Putamen (tissue), 1 donor: ENCODE measurements at places on chromosomes 12 and 14.

- DNase-seq: no peak
Observed at GRCh38 chr12:58803908-58804307, 116.4 kb downstream of the LRIG3 start.

DNA sequence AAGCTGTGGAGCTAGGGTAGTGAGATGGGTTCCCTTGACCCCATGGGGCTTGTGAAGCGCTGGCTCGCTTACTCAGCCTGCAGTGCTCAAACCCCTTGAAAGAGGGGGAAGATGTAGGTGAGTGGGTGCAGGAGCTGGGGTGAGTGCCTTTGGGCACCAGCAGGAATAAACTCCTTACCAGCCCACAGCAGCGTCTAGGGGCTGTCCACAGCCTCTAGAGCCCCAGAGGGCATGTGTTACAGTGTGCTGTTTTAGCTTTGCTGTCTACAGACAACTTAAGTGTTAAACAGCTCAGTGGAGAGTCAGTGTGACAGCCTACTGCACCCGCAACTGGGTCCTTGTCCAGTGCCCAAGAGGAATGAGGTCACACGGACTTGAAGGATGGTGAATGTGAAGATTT is 48.0 kb downstream of the TSPAN8 start:
- no peak for DNase-seq

GRCh38 chr14:91400696-91401095 is 16.9 kb downstream of the CCDC88C start:
- DNase-seq: no peak

GRCh38 chr14:61643555-61643954 is 51.8 kb upstream of the HIF1A start:
- no peak for DNase-seq

DNA sequence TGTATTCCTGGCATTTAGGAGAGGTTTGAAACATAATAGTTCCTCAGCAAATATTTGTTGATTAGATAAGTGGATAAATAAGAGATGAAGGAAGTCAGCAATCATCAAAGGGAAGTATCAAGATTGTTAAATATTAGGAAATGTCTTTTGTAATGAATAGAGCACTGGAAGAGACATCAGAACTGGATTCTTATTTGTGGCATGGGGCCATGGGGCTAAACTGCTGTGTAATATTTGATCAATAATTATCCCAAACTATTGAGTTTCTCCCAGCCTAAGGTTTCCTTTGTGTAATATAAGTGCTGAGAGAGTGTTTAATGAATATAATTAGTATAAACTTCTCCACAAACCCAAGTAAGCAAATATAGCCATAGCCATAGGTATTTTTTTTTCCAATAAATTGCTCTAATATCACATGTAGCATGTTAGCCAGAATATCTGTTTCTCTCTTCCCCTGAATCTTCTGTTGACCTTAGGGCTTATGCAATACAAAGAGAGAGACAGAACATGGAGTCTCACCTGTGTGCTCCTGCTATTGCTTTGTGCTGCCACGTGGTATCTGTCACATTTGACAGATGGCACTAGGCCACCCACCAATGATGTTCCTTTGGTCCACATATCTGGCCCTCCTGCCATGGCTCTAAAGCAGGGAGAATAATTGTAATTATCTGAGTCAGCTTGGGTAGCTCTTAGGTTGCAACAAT is 658.7 kb downstream of the SOX5 start:
- no peak for DNase-seq

GRCh38 chr12:52542785-52543318 is 10.1 kb downstream of the KRT71 start:
- no peak for DNase-seq

DNA sequence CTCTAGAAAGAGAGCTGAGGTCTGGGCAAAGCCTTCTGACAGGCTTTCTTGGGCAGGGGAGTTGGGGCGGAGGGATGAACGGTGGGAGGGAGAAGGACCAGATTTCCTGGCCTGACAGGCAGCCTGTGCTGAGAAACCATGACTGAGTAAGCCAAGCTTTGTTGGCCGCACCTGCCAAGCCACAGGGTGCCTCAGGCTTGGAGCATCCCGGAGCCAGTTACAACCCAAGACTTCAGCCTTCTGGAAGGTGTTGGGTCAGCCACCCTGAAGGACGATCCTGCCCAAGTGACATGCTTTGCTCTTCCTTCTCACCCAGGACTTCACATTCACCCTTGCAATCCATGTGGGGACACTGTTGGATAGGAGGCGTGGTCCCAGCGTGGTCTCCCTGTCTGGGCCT is 21.0 kb upstream of the AQP2 start:
- no peak for DNase-seq

DNA sequence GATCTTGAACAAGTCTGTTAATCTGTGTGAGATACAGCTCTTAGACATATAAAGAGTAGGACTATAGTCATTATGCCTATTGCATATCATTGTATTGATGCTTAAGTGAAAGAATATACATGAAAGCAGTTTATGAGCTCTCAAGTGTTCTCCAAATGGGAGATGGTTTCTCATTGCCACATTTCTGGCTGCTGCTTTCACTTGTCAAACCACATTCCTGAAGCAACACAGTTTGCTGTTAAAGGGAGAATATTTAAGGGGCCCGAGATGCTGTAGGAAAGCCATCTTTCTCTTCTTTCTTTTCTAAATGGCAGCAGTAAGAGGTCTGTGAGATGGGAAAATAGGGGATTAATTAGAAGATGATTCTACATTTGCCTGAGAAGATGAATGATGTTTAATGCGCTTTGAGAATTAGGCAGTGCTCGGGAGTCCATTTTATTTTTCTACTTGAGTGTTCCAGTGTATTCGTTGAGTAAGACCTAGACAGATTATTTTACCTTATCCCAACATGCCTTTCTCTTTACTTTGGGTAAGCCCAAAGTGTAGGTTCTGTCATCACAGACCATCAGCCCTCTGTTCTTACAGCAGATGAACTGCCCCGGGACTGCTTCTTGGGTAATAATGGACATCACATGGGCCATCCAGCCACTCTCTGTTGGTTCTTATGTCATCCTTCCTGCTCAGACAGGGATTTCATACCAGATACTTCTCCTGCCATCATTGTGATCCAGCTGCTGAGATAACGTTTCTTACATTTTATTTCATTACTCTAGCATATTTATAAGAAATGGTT is 35.6 kb downstream of the ANO4 start:
- no peak for DNase-seq

GRCh38 chr12:126862500-126862899 is 1404.5 kb upstream of the TMEM132C start:
- DNase-seq: no peak

- peak; percentile 66 for DNase-seq
Observed at GRCh38 chr12:19129486-19130223, at the start of gene PLEKHA5. Gene PLEKHA5 (plus strand): TSS chr12:19129733. CDS start chr12:19129800, 67 bp downstream.

GRCh38 chr12:1691123-1692007 is 495 bp downstream of the ADIPOR2 start:
- no peak for DNase-seq

DNA sequence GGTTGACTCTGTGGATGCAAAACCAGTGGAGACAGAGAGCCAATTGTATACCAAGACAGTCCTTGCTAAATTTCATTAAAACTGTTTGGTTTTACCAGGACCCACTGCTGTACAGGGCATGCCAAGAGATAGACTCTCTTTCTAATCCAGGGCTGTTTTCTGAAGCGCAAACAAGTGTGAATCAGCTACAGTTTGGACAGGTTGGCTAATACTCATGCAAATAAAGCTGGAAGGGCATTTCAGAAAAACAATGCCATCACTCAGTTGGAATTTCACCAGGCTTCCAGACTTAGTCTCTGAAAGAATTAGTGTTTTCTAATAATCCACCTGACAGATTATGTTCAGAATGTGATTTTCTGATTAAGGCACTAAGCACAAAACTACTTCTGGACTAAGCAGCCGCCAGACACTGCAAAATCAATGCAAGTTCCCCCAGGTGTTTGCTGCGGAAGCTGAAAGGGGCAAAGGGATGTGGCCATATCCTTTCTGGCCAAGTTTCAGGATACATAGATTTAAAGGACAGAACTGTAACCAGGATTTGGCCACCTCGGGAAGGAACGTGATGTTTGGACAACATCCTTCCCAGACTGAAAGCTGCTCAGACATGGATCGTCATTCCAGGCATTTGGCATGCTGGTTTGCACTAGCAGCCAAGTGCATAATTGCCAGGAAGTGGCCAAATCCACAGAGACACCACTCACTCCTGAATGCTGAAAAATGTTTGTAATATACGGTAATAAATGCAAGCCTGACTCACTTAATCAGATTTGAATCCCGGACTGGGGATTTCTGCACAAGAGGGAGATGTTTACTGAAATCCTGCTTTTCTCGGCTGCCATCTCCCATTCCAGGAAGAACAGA is 32.0 kb upstream of the CDKN3 start:
- DNase-seq: no peak

- DNase-seq: no peak
Observed at GRCh38 chr14:23640524-23641141, 4.5 kb downstream of the DHRS2 start.

DNA sequence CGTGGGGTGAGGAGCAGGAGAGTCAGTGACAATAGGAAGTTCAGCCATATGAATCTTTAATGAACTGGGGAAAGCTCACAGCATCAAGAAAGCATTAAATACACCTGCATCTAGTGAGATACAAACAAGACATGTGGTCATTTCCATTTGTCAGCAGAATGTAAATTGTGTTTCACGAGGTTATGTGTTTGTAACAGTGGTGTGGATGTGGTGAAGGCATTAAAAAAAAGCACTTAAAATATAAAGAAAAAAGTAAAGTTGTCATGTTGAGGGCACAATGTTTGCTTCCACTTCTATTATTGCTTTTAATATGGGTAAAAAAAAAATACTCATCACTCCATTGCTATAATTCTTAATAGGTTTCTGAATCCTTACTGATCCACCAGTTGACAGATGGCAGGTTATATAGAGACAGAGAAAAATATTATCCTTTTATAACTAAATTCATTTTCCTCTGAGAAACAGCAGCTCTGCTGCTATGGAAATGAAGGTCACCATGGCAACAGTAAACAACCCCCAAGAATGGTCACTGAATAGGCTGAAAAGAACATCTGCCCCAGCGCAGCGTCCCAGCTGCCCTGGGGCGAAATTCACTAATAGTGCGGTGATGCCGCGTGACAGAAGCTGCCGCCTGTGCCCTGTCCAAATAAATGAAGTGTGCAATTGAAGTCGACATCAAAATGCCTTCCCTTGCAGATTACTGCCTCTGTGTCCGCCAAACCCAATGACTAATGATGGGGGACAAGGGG is 226.1 kb downstream of the FOXN3 start:
- peak; percentile 28 for DNase-seq

DNA sequence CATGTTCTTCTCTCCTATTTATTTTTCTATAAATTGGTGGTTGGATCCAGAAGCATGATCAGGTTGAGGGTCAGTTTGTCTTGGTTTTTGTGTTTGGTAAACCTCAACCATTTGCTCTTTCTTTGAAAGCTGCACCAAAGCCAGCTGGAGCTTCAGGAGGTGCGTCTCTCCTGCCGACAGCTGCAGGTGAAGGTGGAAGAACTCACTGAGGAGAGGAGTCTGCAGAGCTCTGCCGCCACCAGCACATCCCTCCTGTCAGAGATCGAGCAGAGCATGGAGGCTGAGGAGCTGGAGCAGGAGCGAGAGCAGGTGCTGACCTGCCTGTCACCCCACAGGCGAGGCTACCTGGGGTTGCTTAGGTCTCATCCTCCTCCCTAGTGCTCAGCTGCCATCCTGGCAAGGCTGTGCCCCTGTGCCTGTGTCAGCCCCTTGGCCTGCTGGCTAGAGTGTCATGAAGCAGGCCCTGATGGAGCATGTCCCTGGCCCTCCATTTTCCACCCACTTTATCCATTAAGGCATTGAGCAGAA is 45.0 kb downstream of the RAB35 start:
- DNase-seq: no peak

GRCh38 chr12:12379831-12380730 is 23.2 kb downstream of the BORCS5 start:
- no peak for DNase-seq

DNA sequence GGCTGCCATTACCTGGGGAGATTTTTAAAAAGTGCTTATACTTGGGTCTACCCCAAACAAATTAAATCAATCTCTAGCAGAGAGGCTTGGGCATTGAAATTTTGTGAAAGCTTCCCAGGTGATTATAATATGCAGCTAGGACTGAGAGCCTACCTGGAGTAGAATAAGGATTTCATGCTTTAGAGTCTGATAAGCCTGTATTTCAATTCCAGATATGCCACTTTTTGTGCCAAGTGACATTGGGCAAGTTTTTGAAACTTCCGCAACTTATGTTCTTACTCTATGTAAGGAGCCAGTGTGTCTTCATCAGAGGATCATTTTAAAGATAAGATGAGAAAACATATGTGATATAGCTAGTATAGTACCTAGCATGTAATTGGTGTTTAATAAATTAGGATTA is 159.8 kb upstream of the LRIG3 start:
- DNase-seq: no peak

GRCh38 chr12:52015532-52016041 is 8.8 kb downstream of the TAMALIN start:
- DNase-seq: no peak

DNA sequence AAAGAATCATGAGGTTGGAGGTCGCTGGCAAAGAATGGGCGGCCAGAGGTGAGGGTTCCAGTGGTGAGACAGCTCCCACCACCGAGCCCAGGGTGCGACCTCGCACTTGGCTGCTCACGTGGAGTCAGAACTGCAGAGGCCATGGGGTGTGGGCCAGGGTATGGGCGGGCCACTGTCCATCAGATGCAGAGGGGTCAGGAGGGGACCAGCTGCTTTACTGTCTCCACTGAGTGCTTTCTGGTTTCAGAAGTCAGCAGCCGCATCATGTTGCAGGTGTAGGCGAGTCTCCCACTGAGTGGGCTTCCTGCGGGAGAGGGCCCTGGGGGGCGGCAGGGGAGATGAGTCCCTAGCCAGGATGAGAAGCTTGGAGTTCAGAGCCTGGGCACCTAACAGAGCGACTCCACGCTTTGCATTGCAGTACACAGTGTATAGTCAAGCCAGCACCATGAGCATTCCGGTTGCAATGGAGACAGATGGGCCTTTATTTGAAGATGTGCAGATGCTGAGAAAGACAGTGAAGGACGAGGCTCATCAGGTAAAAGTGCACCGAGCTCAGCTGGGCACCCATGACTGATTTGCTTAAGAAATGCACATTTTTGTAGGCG is 46.9 kb upstream of the DYNC1H1 start:
- no peak for DNase-seq
